M059J (cell line): ENCODE measurements at places on chromosomes 6 and 20. TPM values are rescaled to one million over a fixed set of nuclear protein-coding genes. Genes with fewer than 3 reads are reported as not detected.

GRCh38 chr6:106511288-106512047 lies 117.8 kb downstream of the RTN4IP1 start:
- peak; percentile 87 for DNase-seq

DNA sequence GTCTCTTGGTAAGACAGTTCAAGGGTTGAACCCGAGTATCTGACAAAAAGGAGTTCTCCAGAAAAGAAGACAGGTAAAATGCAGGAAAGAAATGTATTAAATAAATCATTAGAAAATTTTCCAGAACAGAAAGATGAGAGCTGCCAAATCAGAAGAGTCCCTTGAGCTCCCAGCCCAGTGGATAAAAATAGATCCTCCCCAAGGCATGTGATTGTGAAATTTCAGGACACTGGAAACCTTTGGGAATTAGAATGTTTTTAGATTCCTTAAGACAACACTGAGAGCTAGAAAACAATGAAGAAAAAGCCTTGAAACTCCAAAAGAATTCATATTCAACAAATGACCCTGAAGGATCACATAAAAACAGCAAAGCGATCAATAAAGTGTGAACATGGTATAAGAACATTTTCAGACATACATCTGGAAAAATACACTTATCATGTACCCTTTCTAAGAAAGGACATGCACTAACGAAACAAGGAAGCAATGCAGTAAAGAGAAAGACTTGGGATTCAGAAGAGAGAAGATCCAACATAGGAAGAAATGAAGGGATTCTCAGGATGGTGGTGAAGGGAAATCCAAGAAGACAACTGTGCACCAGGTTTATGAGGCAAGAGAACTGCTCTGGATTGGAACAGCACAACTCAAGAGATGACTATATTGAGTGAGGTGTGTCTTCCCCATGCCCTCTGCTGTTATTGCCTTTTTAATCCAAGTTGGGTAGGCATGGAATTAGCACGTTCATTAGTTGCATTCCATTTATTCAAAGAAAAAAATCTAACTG lies 390.4 kb downstream of the SYNE1 start:
- no peak for DNase-seq

DNA sequence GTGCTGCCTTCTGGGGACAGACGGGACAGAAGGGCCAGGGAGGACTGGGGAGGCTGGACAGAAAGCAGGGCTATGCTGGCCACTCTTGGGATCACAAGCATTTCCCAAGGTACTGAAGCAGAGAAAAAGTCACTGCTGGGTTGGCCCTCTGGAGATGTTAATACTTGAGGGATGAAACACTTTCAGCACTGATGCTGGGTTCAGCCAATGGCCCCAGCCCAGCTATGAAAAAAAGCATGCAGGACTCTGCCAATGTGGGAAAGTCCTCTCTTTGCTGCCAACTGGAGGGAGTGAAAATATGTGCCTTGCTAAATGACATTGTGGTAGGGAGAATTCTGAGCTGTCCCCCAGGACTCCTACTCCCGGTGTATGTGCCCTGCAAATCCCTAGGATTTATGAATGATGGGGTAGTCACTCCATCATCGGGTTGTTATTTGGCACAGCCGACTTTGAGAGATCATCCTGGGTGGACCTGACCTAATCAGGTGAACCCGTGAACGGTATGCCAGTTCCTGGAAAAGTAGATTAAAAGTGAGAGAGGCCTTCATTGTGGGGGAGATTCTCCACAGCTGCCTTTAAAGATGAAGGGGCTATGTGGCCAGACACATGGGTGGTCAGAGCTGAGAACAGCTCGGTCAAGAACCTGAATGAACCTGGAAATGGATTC lies 119.9 kb upstream of the TRAF3IP2 start:
- DNase-seq: no peak

GRCh38 chr6:107030151-107030550 lies 2.2 kb downstream of the MTRES1 start:
- peak; percentile 30 for DNase-seq

RWDD2A gene
- 1.9 and 5.1 TPM in 2 replicates for total RNA-seq

DNA sequence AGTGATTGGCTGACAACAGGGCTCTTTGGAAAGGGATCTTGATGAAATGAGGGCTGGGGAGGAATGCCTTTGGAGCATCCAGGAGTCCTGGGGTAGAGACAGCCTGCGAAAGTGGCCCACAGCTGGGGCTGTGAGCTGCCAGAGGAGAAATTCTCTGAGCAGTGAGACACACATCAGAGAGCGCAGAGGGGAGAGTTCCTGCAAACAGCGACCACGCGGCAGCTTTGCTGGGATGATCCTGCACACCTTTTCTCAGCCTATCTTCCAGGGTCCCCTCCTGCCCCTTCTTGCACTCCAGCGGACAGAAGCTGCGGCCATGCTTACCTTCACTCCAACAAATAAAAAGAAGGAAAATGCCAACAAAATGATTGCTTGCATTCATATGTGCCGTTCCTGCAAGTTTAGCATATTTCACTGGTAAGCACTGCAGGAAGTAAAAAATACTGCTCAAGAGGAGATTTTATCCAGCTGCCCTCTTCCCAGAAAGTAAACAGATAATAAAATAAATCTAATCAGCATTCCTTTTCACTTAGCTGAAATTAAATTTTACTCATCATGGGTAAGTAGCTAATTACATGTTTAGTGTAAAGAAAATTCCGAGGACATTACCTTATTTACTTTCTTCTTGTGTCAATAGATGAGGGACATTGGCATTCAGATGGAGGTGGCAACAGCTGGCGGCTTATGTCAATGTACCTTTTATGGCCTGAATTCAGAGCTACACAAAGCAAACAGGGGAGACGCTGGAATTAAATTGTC lies 339.9 kb upstream of the ARID1B start:
- no peak for DNase-seq

GRCh38 chr6:124995645-124996325 lies 33.5 kb downstream of the RNF217 start:
- no peak for DNase-seq

- DNase-seq: peak; percentile 85
Measured at GRCh38 chr20:6685181-6685582, 82.3 kb upstream of the BMP2 start.

RAB44 gene
- not detected in 2 replicates for total RNA-seq

DNA sequence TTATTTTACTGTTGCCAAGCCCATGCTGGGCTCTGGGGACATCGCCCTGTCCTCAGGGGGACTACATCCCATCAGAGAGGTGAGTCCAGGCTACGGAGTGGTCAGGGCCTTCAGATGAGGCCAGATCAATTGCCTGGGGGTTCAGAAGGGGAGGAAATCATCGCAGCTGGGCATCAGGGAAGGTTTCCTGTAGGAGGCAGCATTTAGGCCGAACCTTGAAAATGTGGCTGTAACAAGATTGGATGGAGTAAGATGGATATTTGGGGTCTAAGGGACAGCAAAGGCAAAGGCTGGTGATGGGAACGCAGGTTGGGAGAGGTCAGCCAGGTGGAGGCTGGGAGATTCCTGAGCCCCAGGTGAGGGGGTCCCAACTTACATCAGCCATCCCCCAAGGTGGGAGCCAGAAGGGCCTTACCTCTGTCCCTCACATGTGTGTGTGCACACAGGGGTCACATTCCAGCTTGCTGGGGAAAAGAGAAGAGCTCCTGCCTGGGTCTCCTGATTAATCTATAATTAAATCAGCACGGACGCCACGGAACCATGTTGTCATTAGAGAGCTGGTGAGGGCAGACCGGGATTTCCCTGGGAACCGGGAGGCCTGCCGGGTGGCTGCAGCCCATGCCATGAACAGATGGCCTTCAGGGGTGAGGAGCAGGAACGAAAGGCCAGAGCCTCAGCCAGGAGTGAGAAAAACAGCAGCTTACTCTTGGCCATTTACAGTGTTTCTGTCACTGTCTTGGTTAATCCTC lies 30.5 kb upstream of the DLGAP4 start:
- no peak for DNase-seq

DNA sequence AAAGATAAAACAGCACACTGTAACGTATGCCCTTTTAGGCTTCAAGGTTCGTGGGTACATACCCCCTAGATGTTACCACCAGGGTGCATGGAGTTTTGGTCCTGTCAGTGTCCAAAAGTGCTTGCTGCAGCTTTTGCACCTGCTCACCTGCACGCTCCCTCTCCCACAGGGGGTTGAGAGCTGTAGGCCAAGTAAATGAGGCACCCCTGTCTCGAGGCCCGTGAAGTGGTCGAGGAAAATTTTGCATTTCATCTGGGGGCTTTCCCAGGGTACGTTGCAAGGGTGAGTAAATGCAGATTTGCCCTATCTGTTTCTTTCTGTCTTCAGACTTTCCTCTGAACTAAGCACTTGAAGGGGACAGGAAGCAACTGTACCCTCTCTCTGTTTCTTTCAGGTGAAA lies 136.0 kb downstream of the THBS2 start:
- no peak for DNase-seq

EYS gene
- 0.17 and 0.99 TPM in 2 replicates for total RNA-seq

GRCh38 chr6:170345662-170346061 lies 39.1 kb downstream of the FAM120B start:
- DNase-seq: no peak

- peak; percentile 73 for DNase-seq
Measured at GRCh38 chr20:39893003-39893685, 795.9 kb downstream of the MAFB start.

FOXF2 gene
- 2.7 and 4.1 TPM in 2 replicates for total RNA-seq
